Stimulated activated CD4-positive, alpha-beta T cell treated with anti-CD3 and anti-CD28 coated beads, Interleukin-4, amount 100 ng/mL, for 24 hours (primary cell): ENCODE measurements at places on chromosomes 4 and X.

GRCh38 chrX:13863324-13863723, 46.4 kb upstream of the GPM6B start:
- no peak for DNase-seq

DNA sequence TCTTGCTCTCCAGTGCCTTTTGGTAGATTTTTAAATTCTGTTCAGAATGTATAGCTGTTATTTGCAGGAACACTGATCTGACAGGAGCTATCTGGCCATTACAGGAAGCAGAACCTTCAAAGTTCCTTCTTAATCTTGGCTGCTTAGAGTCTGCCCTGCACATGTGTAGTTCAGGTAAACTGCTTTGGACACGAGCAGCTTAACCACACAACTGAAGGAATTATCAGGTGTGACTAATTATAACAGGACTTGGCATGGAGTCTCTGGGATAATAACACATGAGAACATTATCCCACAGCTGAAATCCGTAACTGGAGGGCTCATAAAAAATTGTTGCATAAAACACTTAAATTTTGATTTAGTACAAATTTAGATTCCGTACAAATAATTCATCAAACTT, 11.6 kb upstream of the ING2 start:
- DNase-seq = no peak

DNA sequence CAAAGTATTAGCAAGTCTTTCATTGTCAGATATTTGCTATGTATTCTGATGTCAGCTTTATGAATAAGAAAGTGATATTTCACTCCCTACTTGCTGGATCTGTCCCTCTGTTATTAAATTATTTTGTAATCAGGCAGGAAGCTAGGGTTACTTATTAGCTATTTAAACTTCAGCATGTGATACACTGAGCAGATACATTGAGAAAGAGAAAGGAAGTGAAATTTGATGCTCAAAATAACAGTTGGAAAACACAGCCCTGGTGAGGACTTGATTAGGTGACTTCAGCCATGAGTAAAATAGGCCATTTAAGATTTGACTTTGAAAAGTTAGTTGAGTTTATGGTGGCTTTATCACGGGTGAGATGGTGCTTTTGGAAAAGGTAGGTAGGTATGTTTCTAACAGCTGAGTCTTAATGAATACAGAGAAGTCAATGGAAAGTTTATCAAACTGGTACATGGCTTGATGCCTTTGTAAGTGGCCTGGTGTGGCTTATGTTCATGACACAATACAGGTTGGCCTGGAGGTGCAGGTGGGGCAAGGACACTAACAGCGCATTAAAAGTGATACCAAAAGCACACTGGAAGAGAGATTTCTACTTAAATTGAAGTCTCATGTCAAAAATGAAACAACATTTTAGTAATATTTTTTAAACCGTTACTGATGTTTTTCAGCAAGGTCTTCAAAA, 321.2 kb upstream of the SPOCK3 start:
- DNase-seq = no peak

DNA sequence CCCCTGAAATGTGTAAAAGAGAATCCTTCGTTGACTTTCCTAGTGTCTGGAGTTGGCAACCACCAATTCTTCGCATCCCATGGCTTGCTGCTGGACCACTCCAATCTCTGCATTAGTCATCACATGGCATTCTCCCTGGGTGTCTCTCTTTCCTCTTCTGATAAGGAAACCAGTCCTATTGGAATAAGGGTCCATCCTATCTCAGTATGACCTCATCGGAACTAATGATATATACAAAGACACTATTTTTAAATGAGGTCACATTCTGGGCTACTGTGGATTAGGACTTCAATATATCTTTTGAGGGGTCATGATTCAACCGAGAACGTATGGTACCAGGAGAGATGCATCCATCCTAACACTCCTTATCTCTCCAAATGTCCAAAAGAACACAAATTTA, 259.1 kb upstream of the CPEB2 start:
- DNase-seq = no peak

- no peak for DNase-seq
Measured at GRCh38 chr4:65344278-65344825, 325.9 kb downstream of the EPHA5 start.

GRCh38 chrX:7462110-7462509, 314.2 kb upstream of the PUDP start:
- DNase-seq = no peak

DNA sequence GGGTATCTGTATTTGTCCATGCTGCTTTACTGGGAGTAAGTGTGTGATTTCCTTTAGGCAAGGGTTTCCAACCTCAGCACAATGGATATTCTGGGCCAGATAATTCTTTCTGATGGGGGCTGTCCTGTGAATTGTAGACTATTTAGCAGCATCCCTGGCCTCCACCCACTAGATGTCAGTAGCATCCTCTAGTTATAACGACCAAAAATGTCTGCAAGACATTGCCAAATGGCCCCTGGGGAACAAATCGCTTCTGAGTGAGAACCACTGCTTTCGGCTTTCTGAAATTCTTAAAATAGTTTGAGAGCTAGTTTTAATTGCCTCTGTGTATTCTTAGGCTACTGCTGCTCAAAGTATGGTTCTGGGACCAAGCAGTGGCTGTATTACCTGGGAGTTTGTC, 81.2 kb upstream of the GPM6B start:
- no peak for DNase-seq

- no peak for DNase-seq
Measured at GRCh38 chrX:109533631-109534030, 3.0 kb upstream of the NXT2 start.

DNA sequence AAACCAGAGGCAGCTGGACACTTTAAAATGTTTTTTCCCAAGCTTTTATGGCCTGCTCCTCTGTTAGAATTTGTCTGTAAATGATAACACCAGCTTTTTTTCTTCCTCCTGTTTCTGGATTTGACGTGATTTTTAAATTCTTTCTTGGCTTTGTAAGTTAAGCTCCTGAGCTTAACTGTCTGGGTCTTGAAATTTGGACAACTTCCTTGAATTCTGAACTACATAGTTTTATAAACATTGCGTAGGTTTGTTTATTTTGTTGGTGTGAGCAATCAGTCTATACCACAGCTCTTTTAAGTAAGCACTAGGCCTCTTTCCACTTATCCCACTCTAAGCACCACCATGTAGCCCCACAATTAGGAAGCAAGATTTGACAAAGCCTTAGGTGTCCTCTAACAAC, 144.4 kb upstream of the GUCY1A1 start:
- no peak for DNase-seq

DNA sequence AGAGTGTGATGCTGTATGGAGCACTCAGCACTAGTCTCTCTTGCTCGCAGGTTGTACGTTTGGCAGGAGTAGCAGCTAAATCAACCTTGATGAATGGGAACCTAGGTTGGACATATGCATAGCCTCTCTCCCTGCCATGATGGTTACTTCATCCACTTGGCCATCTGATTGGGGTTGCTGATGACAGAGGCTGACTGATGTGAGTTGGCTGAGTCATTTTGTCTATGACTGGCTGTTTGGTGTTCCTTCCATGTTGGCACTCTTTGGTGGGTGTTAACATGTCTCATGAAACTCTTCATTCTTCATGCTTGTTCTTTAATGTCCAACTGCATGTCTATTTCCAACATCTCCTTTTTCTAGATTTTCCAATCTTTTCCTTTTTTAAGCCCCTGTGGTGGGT, 31.6 kb upstream of the SPARCL1 start:
- no peak for DNase-seq

DNA sequence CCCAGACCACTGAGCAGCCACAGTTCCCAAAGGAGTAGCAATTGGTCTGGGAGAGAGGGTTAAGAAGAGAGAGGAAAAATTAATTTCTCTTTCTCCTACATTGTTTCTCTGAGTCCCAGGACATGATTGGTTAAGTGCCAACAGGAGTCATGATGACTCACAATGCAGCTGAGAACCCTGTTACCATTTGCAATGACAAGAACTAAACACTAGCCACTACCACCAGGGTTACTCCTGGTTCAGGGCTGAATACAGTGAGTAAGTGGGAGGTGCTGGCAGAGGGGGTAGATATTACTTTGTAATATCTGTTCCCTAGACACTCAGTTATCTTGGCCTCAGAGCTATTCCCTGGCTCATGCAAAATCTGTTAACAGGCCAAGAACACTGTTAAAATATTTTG, 18.0 kb downstream of the ETDC start:
- no peak for DNase-seq

GRCh38 chr4:120842031-120842430, 80.5 kb downstream of the PRDM5 start:
- no peak for DNase-seq

DNA sequence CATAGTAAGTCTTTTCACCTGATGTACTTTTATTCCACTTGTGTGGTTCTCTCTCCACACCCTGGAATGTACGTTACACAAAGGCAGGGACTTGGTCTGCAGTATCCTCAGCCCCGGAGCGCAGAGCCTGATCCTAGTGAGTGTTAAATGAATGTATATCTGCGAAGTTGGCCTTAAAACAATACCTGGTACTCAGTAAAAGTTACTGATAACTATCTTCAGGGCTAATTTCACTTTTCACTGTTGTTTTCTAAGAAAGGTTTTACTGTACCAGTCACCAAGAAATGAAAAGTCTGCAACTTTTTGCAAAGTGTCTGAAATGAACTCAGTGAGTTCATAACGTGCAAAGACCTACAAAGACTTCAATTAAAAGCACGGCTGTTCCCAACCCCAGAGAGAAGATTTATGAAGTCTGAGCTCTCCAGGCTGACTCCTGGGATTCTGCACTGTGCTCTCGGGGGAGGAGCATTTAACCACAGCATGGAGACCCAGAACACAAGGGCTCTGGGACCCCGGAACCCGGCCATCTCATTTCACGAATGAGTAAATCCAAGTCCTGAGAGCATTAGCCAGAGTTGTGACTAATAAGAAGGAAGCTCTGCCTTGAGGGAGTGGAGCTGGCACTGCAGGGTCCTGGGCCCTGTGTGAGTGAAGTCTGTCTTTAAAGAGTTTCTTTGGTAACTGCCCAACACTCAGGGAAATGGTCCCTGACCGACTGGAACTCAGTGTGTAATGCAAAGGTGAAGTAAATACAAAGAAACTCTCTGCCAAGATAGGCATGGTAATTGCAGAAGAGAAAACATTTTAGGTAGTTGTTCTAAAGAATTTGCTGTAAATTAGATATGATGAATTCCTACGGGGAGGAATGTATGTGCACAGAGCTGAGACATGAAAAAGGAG, 165.8 kb downstream of the NSUN7 start:
- peak; percentile 27 for DNase-seq

- no peak for DNase-seq
Measured at GRCh38 chrX:111101580-111101979, 5.6 kb downstream of the PAK3 start.

GRCh38 chr4:177403746-177404145, 38.5 kb downstream of the AGA start:
- no peak for DNase-seq

DNA sequence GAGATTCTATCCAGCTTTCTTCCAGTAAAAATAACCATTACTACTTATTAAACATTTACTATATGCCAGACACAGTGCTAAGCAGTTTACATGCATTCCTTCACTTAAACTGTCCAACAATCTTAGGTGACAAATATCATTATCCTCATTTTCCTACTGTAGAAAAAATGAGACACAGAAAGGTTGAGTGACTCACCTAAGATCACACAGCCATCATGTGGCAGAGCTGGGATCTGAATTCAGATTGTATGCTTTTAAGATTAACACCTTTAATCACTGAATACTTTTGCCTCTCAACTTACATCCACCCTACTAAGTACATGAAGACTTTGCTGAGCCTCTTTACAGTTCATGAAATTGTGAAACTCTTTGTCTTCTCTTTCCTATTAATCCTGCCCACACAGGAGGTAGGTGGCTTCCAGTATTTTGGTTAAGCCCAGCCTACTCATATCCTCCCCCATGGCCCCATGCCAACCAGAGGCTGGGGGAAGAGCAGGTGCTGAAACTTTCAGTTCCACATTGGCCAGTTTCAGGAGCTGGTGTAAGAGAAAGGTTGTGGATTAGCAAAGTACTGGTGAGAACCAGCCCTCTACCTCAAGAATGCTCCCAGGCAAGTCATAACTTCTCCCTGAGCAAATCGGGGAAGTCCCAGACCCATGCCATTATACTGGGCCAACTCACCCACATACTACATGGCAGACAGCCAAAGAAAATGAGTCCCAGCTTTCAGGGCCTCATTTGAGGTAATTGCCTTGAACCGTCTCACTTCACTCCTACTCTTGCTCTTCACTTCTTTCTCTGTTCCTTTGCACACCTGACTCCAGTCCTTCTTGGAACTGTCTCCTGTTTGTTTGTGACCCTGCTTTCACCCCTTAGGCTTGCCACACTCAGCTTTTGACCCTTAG, 211.1 kb downstream of the GUCY2F start:
- DNase-seq = peak; percentile 3

DNA sequence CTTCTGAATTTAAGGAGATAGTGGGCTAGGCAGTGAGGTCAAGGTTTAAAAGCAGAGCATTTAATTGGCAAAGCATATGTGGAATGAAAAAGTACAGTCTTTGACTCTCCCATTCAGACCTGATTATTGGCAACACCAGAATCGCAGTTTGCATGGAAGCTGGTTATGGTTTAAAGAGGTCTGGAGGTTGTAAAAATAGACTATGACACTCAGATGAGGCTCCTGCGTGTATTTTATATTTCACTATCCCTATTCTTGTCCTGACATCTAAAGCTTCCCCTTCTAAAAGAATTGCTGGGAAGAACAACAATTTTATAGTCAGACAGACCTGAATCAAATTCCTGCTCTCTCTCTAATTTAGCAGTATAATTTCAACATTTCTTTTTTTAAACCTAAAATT, 302.9 kb downstream of the PCDH7 start:
- no peak for DNase-seq

- no peak for DNase-seq
Measured at GRCh38 chr4:7686070-7686870, 251.5 kb upstream of the PSAPL1 start.

DNA sequence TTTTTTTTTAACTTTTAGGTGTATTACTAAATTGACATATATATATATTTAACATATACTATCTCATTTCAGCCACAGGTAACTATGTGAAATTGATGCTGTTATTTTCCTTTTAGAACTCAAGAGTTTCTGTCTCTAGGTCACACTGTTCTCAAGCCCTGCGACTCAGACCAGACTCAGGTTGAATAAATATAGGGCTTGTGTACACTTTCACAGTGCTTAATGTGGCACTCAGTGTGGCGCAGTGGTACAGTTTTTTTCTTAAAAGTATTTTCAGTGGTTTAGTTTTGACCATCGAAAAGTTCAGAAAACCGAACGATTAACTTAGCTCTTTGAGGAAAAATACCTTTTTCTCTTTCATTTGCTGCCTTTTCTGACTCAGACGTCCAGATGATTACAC, 24.7 kb downstream of the PACRGL start:
- no peak for DNase-seq

- DNase-seq = no peak
Measured at GRCh38 chrX:53684415-53685192, 1.9 kb downstream of the HUWE1 start.

DNA sequence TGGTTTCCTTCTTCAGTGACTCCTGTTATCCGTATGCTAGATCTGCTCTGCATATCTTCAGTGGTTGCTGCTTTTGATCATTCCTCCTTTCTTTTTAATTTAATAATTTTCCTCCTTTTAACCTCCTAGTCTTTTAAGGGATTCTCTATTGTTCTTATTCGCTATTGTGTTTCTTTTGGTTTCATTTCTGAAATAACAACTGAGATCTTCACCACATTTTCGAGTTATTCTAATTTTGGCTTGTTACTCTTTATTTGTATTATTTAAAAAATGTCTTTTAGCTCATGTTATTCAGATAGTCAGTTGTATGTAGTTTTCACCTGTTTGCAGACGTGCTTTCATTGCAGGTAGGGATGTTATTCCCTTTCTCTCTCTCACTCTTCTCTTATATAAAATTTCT, 24.9 kb downstream of the IGFBP7 start:
- DNase-seq = no peak
